ENCODE measurements at places on chromosomes 12 and 14.
A peak's percentile ranks its signal among the peaks of the same experiment; 100 is the strongest.

GRCh38 chr14:52846591-52846990, 55.2 kb upstream of the GNPNAT1 start:
- DNase-seq = no peak

- no peak for DNase-seq
Measured at GRCh38 chr12:62640910-62641448, 174.4 kb downstream of the MON2 start.

- DNase-seq = no peak
Measured at GRCh38 chr12:47223031-47223847, 143.5 kb upstream of the AMIGO2 start.

GRCh38 chr12:68791897-68792481, 16.0 kb upstream of the MDM2 start:
- no peak for DNase-seq

DNA sequence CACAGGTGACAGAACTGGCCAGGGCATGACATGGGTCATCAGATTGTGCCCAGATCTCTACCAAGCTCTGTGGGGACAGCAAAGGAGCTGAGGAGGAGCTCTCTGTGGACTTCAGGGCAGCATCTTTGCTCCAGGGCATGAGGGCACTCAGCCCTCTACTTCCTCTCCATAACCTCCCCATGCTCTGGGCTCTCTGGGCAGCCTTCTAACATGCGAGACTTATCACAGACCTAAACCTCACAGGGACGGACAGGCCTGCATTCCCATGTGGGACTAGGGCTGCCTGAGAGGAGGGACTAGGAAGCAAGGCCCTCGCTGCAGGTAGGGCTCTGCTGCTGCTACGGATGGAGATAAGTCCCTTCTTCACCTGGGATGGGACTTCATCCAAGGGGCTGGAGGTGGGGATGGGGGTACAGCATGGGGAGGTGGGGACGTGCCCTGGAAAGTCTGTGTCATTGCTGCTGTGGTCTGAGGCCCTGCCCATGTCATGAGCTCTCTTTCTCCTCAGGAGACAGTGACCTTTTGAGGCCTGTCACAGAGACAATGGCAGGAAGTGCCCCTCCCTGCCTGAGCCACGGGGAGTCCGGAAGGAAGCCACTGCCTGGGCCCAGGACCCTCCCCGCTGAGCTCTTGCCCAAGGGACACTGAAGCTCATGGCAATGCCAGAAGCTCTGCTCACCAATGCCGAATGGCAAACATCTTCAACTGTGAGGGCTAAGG, 44.1 kb downstream of the PITPNM2 start:
- no peak for DNase-seq

DNA sequence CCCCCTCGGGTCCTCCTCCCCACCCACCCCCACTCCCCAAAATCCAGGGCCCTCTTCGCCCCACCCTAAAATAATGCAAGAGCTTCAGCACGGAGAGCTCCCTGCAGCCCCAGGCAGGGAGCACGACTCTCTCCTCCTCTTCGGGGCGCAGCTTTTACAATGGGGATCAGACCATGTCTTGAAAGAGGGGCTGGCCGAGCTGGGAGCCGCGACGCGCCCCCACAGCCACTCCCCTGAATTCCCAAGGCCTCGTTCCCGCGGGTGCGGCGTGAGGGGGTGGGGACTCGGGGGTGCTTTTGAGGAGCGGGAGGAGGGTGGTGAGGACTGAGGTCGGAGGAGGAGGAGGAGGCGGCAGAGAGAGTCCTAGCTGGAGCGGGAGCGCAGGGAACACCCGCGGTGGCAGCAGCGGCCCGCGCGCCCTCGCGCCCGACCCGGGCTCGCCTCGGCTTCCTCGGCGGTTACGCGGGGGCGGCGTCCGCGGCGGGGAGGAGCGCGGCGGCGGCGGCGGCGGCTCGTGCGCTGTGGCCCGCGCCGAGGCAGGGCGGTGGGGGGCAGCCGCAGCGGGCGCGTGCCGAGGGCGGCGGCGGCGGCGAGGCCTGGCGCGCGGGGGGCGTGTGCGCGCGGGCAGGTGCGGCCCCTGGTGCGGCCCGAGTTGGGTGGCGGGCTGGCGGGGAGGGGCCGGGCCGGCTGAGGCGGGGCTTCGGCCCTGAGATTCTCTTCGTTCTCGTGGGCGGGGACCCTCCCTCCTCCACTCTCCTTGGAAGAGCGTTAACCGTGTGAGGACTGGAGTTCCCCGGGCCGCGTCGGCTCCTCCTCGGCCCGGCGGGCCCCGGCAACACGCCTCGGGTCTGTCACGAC, at the start of gene ANKS1B:
Gene ANKS1B, minus strand, starts transcription at position 666 of the 858 bp plus-strand sequence. CDS start 699 bp downstream, outside the sequence.
- DNase-seq = peak; percentile 28

Data from NCI-H1048 (cell line).